CD14-positive monocyte (primary cell): ENCODE measurements at places on chromosomes 16 and 17.

GRCh38 chr16:10921536-10922327 lies 20.5 kb downstream of the DEXI start:
- DNase-seq: no peak

DNA sequence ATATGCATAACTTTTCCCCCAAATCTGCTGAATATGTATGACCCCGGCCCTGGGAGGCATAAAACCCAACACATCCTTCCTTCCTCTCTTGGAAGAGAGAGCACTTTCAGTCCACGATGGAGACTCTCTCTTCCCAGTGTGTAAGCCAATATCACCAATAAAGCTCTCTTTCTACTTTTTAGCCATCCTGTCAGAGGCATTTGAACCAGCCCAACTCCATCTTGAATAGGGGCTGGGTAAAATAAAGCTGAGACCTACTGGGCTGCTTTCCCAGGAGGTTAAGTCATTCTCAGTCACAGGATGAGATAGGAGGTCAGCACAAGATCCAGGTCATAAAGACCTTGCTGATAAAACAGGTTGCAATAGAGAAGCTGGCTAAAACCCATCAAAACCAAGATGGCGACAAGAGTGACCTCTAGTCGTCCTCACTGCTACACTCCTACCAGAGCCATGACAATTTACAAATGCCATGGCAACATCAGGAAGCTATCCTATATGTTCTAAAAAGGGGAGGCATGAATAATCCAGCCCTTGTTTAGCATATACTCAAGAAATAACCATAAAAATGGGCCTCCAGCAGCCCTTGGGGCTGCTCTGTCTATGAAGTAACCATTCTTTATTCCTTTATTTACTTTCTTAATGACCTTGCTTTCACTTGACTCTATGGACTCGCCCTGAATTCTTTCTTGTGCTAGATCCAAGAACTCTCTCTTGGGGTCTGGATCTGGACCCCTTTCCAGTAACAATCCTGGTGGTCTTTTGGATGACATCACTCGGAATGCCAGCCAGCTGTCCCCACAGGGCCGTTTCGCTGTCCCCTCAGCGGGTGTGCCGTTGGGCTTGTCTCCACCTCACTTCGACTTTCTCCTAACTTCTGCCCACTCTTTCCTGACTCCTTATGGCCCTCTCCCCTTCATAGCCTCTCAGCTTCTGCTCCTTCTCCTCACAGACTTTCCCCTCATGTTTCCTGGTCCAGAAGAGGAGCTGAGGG lies 53.4 kb upstream of the NKD1 start:
- DNase-seq: no peak

DNA sequence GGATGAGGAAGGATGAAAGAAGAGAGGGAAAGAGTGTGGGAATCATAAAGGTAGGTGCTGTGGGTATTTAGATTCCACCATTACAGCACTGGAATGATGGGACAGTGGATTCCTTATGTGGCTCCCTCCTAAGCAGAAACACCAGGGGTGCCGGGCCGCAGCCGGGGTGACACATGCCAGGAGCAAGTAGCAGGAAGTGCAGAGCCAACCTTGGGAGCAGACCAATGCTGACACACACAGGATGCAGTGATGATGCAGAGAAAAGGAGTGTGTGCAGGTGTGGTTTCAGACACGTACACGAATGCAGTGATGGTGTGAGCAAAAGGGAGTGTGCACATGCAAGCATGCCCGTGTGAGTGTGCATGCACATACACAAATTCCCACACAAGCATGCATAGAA lies 338.0 kb downstream of the SLC39A11 start:
- no peak for DNase-seq

- no peak for DNase-seq
Measured at GRCh38 chr16:11147754-11148444, 108.1 kb downstream of the SOCS1 start.

GRCh38 chr17:1561420-1562175 lies 994 bp downstream of the PITPNA start:
- DNase-seq: no peak

DNA sequence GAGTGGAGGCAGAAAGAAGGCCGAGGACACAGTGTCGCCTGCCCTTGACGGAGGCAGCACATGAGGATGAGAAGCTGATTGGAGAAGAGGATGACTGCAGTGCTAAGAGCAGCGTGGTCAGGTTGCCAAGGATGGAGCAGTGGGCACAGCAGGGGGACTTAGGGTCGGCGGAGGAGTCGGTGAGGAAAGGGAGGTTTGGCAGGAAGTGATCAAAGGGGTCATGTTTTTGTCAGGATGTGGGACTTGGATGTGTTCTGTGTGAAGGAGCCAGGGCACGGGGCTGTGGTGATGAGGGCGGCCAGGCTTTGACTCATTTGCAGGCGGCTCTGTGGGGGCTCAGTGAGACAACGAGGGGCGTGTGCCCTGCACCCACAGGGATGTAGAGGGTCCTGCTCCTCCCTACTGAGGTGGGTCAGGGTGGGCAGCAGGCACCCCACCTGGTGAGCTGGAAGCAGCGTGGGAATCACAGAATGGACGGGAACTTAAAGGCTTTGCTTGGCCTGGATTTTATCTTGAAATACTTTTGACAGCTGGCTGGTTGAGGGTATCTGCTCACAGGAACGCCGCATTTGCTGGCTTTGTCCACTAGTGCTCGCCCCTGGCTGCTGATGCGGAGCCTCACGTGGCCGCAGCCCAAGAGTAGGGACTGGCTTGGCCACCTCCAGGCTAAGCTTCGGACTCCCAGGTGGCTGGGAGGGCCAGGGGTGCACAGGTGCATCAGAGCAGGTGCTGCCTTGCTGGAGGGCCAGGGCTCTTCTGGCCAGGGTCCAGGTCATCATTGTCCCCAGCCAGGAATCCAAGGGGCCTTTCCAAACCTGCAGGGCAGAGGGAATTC lies 6.0 kb downstream of the MPG start:
- DNase-seq: no peak

GRCh38 chr16:69190046-69190588 lies 3.2 kb downstream of the SNTB2 start:
- DNase-seq: no peak

GRCh38 chr17:21524211-21524591 lies 148.0 kb downstream of the KCNJ12 start:
- DNase-seq: no peak
